ENCODE measurements at places on chromosomes 5 and 9.

DNA sequence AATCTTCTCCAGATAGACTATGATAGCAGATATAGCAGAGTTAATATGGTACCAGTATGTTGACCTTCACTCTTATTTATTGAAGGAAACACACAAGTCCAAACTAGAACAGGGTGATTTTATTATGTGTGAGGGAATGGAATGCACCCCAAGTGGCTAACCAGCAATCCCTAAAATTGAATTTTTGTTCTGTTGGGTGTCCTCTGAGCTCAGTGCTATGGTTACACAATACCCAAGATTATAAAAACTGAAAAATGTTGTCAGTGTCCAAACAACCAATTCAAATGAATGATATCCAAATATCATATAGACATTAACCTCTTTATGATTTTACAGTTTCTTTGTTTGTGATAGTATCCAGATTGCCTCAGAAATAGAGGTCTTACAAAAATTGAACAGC is 60.9 kb downstream of the NNT start:
- no peak for DNase-seq

- no peak for DNase-seq
Measured at GRCh38 chr5:20469792-20470191, 481.8 kb upstream of the CDH18 start.

DNA sequence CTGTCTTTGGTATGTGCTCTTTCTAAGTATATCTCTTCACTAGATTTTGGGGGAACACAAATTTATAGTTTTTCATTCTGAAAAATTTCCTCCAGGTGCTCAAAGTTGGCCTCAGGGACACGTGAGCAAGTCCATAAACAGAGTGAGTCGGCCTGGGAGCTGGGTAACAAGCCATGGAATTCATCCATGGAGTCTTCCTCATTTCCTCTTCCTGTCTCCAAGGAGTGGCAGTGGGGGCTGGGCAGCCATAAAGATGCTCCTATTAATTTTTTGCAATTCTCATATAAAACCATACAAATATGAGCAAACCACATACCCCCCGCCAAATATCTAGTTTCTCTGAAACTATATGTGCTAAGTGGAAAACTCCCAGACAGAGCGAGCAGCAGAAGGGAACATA is 136.6 kb upstream of the OTULINL start:
- DNase-seq, result no peak

- DNase-seq, result no peak
Measured at GRCh38 chr5:57777174-57777581, 294.6 kb upstream of the ACTBL2 start.

- no peak for DNase-seq
Measured at GRCh38 chr5:24385070-24385469, 259.7 kb downstream of the CDH10 start.

- DNase-seq, result no peak
Measured at GRCh38 chr5:33612386-33612785, 171.6 kb downstream of the TARS1 start.

GRCh38 chr5:1470762-1471211 is 25.5 kb upstream of the SLC6A3 start:
- DNase-seq, result no peak

DNA sequence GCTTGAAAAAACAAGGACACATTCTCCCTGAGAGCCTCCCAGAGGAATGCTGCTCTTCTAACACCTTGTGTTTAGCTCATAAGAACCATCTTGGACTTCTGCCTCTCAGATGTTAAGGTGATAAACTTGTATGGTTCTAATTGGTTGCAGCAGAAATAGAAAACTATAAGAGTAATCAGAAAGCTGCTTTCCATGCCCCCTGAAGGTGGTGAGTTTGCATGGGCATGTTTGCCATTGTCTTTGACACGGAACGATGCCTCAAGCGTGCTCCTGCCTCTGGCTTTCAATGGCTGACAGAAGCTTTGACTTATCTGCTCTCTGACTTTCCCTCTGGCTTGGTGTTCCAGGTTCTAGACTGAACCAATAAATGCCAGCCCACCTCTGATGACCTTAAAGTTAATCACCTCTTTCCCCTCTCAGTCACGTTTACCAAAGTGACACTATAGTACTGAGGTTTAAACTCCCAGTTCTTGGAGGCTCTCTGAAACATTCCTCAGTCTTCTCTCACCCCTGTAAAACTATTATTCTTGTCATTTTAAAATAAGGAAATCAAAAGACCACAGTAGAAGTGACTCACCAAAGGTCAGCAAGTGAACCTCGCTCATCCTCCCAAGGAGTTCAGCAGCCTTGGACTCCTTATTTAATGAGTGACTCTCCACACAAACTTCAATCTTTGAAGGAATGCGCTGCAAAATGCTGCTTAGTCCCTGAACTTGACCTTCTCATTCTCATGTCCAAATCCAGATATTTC is 103.6 kb downstream of the PIK3R1 start:
- no peak for DNase-seq

GRCh38 chr9:92974161-92974661 is 26.9 kb downstream of the FGD3 start:
- DNase-seq, result no peak

DNA sequence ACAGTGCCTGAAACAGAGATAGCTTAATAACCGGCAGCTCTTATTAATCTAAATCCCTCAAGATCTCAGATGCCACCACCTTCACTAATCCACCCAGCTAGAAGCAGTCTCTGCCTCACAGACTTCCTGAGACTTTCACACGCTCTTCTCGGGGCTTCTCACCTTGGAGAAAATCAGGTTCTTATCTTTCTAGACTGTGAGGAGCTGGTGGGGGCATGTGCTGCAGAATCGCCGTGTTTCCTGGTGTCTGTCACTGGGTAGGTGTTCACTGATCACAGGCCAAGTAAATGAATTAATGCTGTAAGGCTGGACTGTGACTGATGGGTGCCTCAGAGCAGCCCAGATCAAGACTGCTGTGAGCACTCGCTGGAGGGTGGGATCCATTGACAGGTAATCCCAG is 101.7 kb downstream of the PSD2 start:
- DNase-seq, result no peak
